NCI-H2081 treated with DMSO at 0.1 percent for 48 hours (cell line): ENCODE measurements at places on chromosomes 7 and 10.

- no peak for DNase-seq
These were observed 96.8 kb downstream of the TRRAP start for GRCh38 chr7:98974906-98975816.

DNA sequence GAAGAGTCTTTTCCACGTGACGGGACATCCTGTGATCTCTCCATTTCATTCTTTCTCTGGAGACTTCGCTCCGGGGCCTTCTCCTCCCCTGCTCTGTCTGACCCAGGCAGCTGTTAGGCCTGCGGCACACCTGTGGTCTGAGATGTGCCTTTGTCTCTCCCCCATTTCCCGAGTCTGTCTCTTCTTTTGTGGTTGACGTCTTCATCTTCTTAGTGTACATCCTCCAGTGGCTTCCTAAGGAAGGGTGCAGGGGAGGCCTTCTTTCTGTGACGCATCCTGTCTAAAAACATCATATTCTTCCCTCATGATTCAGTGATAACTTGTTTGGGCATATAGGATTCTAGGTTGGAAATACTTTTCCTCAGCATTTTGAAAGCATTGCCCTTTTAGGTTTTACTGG lies 17.2 kb upstream of the ATP6V0E2 start:
- DNase-seq = no peak

DNA sequence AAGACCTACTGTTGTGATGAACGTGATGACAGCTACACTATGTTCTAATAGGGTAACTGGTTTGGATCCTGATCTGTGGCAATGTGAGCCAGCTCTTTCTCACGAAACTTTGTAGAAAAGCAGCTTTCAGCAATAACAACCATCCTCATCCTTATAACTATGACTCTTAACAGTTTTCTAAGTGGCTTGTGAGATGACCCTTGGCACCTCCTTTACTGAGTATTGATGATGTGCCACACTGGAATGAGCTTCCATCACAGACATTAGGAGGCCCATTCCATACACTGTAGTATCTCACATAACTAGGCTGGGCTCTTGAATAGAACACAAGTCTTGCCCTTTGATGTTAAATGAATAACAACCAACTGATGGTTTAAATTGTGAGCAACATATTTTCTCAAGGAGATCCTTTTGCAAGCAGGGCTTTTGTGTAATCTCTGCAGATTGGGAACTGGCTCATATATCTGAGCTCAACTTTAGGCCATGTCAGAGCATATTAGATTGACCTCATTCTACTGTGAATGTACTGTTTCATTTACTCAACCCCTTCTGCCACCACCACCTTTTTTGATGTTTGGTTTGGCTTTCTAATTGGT lies 46.4 kb downstream of the MYPN start:
- no peak for DNase-seq

DNA sequence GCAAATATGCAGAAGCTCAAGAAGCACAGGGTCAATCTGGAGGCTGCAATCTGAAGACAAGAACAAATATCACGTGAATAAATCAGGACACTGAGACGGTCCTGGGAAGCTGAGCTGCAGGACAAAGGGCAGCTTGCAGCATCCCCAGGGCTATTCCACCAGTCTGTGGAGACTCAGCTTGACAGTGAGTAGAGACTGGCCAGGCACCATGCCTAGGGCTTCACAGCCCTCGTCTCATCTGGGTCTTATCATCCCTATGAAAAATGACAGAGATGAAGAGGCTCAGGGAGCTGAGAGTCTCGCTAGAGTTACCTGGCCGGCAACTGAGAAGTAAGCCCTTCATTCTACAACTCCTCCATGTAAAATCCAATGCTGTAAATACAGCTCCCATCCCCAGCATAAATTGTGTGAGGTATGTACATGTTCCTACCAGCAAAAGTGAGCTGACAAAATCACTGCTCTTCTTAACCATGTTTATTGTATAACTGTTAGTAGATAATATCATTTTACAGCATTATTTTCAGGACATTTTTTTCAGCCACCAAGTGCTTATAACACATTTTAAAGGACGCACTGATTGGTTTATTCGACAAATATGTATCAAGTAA lies 186.6 kb upstream of the IGFBP3 start:
- no peak for DNase-seq

DNA sequence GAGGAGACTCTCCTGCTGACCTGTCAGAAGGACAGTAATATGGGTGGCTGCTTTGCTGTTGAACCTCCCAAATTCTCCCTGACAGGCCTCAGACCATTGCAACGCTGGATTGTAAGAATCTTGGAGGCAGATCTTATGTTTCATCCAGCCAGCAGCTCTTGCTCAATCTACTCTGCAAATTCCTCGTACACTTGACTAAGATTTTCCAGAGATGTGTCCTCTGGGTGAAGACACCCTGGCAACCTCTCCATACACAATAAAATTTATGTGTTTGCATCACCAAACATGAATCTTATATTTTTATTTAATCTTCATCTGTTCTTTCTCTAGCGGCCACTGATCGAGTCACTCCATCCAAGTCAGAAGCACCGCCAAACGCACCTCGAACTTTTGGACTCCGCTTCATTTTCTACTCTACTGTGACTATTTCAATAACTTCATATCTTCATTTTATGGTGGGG lies 623.1 kb downstream of the ACTR3B start:
- DNase-seq = no peak

GRCh38 chr7:128129224-128129864 lies 98.1 kb upstream of the LRRC4 start:
- DNase-seq = no peak

DNA sequence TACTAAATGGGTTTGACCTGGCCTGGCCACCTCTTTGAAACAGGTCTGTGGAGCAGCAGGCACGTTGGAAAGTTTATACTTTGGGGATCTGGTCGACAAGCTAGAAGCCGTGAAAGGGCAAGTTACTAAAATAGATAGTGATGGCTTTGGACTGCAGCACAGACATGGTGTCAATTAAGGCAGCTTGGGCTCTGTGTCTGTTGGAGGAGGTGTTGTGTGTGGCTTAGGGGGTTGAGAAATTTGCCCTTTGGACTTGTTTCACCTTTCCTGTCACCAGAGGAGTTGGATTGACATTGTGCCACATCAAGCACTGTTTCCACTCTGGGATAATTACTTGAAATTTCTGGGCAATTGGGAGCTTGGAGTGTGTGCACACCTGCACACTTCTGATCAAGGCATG lies 251.8 kb upstream of the MKI67 start:
- DNase-seq = no peak

DNA sequence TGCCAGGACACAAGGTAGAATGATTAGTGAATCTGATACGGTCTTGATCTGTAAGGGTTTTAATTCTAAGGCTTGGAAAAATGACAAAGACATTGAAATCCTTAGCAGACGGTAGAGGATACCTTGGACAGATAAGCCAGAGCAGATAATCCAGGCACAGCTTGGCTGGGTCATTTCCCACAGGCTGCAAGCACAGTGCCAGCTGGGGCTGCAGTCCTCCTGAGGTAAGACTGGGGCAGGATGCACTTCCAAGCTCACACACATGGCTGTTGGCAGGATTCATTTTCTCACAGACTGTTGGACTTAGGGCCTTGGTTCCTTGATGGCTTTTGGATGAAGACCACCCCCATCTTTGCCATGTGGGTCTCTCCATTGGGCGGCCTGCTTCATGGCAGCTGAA lies 63.2 kb upstream of the BMPER start:
- no peak for DNase-seq

- no peak for DNase-seq
These were observed 591 bp downstream of the UBE2H start for GRCh38 chr7:129952086-129952652.

DNA sequence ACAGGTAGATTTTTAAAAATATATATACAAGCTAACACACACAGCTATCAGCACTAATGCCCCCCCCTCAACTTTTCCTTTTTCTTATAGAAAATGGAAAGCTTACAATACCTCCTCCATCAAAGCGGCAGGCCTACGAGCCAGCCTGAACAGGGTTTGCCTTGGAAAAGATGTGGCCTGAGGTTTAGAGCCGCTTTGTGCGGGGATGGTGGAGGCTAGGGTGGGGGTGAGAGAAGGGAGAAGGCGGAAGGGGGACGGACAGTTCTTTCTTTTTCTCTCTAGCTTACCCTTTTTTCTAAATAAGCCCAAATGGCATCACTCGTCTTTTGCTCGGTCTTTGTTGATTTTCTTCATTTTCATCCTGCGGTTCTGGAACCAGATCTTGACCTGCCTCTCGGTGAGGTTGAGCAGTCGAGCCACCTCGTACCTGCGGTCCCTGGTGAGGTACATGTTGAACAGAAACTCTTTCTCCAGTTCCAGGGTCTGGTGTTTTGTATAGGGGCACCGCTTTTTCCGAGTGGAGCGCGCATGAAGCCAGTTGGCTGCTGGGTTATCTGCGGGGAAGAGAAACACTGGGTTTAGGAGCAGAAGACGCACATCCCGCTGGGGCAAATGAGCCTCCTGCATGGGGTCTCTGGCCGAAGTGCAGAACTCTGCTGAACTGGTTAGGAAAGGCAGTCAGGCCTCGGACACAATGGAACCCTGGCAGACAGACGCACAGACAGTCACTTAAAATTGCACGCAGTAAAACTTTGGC lies 1.9 kb downstream of the HOXA9 start:
- no peak for DNase-seq

DNA sequence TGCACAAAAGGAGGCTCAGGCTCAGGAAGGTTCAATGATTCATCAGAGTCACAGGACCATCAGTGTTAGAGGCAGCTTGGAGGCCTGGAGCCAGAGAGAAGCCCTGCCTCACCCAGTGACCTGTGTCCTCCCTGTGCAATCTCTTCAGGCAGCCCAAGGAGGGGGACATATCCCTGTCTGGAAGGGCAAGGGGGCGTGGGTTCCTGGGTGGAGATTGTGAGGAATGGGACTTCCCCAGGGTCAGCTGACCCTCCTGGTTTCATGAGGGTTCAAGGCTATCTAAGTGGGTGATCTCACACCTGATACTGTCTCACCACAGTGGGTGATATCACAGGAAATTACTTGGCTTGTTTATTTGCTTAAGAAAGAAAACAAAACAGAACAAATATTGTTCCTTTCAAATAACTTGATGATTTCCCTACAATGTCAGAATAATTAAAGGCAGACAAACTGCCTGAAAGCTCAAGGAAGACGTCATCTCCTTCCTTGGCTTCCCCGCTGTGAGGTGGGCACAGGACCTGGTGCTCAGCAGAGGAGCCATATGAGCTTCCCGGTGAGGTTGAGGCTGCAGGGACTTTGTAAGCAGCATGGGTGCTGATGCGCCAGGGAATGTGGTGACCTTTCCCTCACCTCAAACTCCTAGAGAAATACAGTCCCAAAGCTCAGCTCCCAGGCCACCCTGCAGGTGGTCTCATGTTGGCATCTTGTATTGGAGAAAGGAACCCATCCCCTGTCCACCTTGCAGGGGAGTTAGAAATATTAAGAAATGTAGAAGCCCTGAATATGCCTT lies 763.2 kb downstream of the GRID1 start:
- no peak for DNase-seq

- DNase-seq = no peak
These were observed 334.8 kb upstream of the GALNT17 start for GRCh38 chr7:70797109-70797514.

DNA sequence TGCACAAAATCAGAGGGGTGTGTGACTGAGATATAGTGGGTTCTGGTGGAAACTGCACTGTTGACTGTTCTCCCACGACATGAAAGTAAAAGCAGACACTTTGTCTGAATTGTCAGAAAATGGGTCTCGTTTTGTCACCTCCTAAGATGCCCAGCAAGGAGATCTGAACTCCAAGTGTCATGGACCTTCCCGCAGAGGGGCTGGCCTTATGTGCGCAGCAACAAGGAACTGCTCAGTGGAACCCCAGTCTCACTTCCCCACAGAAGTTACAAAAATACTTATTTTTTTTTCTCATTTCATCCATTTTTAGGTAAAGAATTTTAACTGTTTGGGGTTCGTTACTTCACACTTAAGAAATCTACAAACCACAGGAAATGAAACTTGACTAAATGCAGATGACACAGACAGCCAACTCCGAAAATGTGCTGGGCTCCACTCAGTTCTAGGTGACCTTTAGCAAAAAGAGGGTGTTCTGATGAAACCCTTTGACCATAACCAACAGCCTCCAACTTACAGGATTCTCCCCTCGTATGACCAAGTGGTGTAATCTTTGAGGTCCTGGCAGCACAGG lies 115.0 kb downstream of the FAM107B start:
- no peak for DNase-seq

GRCh38 chr7:44140341-44140740 lies 791 bp downstream of the MYL7 start:
- no peak for DNase-seq

- no peak for DNase-seq
These were observed 26.9 kb downstream of the HIP1 start for GRCh38 chr7:75711656-75712514.

DNA sequence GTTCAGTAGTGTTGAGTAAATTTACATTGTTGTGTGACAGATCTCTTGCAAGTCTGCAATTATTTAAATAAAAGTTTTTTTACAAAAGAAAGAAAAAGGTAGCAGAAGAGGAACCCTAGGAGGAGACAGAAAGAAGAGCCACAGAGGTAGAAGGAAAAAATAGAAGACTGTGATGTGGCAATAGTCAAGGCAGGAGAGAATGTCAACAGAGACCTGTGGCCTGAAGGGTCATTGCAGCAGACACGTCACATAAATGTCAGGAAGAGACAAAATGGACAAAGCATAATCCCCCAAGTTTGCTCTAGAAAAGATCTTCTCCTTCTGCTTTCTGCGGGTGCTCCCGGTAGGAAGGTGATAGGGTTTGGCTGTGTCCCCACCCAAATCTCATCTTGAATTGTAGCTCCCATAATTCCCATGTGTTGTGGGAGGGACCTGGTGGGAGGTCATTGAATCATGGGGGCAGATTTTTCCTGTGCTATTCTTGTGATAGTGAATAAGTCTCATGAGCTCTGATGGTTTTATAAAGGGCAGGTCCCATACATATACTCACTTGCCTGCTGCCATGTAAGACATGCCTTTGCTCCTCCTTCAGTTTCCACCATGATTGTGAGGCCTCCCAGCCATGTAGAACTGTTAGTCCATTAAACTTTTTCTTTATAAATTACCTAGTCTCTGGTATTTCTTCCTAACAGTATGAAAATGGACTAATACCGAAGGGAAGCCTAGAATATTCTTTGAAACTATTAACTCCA lies 41.1 kb upstream of the KDM7A start:
- DNase-seq = no peak

- no peak for DNase-seq
These were observed 501.6 kb downstream of the GRID1 start for GRCh38 chr10:85864868-85865526.

DNA sequence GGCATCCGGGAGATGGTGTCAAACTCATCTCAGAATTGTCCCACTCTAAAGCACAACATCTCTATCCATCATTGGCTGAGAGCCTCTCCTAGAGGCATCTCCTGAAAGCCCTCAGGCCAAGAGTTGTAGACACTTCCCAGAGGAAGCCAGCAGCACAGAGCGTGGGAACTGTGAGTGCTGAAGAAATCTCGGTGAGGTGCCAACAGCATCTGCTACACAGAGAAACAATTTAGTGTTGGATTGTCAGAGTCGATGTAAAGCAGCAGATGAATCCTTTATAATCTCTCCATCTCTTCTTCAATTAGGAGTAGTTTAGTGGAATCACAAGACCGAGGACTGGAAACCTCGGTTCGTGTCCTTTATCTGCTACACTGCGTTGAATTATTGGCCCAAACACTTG lies 172.2 kb downstream of the C7orf25 start:
- DNase-seq = no peak

GRCh38 chr7:30845426-30846135 lies 66.1 kb upstream of the AQP1 start:
- DNase-seq = no peak
